ENCODE measurements at places on chromosomes 16 and 17. TPM values are rescaled to one million over a fixed set of nuclear protein-coding genes. Genes with fewer than 3 reads are reported as not detected.

DNA sequence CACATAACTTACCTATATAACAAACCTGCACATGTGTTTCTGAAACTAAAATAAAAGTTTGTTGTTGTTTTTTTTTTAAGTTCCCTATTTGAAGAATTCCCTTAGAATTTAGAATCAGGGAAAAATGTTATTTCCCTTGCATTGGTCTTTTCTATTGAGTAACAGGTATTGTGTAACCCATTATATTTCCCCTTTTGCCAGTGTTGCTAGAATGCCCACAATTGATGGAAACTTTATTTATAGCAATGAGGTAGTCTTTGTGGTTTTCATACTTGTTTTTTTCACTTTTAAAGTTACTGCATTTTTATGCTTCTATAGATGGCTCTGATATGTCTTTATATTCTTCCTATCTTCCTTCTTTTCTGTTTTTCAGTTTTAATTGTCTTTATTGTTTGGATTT, 3.9 kb downstream of the NLRP1 start:
- DNase-seq = no peak

- DNase-seq = no peak
Measured at GRCh38 chr16:84932681-84933080, 78.7 kb downstream of the ZDHHC7 start.

DNA sequence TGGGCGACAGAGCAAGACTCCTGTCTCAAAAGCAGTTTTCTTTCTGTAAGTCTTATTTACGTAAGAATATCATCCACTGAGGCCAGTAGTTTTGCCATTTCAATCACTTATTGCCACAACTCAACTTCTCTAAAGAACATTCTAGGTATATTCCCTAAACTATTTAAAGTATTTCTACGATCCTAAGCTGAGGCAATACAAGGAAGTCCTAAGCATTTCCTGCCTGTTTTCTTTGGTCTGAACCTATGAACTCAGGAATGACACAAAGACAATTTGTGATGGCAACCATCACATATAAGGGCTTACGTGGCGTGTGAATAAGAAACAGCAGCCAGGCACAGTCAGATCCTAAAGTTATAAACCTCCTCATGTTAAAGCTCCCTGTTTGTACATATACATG, 14.2 kb downstream of the USP36 start:
- DNase-seq = no peak

GRCh38 chr17:74135391-74136167, 67.9 kb upstream of the RPL38 start:
- DNase-seq = no peak

Gene RTN4RL1
- 12.6 TPM for total RNA-seq

All from tibial nerve (tissue), 4 donors.